Fibroblast of gingiva (primary cell): ENCODE measurements at places on chromosomes 5 and 9.

DNA sequence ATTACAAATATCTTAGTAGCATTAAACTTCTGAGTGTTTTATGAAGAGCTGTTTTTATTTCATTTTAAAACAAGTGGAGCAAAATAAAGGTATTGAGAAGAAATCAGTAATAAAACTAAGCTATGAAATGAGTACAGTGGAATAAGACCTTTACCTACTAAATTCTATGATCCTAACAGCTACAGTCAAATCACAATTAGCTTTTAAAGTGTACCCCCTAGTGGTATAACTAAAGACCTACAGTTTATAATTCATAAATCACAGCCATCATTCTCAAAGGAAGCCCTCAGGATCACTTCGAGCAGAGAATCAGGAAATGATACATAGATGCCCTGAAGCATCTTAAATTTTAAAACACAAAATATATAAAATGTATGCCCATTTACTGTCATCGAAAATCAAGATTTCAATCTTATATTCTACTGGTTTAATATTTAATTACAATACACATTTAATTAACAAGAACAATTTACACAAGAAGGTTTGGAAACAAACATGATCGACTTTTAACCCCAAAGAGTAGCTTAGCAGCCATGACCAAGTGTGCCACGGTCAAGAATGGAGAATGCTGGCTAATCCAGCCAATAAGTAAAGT lies 12.3 kb downstream of the CCNH start:
- DNase-seq, result peak; percentile 30

GRCh38 chr5:113133211-113133975 lies 156.8 kb downstream of the DCP2 start:
- DNase-seq, result no peak

- DNase-seq, result no peak
These were observed 7.8 kb upstream of the RXRA start for GRCh38 chr9:134318481-134318891.

DNA sequence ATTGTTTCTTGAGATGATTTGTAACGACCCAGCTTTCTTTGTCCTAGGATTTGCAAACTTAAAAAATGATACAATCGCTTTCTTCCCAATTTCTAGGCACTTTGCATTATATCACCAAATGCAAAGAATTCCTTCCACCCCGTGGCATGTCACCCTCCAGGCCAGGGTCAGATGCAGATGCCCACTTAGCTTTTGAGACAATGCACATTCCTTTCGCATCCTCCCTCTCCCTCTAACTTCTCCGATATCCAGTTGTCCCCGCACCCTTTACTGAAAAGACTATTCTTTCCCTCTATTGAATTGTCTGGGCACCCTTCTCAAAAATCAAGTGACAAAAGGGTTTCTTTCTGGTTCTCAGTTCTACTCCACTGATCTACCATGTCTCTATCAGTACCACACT lies 17.3 kb downstream of the RNF130 start:
- DNase-seq, result no peak

DNA sequence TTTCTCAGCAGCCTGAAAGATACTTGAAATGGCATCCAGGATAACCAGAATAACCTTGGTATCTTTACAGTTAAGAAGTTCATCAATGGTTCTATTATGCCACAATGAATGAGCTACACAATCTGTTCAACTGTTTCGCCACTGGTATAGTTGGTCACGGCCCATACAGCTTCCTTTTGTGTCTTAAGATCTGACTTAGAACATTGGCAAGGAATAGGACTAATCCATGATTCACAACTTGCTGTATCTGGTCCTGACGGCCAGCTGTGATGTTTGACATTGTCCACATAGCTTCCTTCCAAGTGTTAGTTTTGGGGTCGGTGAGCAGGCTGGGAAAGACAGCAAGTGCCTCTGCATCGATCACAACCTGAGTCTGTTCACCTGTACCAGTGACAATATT lies 113.3 kb upstream of the RAD23B start:
- DNase-seq, result no peak

GRCh38 chr9:18754537-18754936 lies 278.5 kb downstream of the SAXO1 start:
- DNase-seq, result no peak

- DNase-seq, result no peak
These were observed 12.6 kb downstream of the FGF18 start for GRCh38 chr5:171432076-171432475.

GRCh38 chr9:87661241-87661640 lies 64.7 kb upstream of the CTSL start:
- DNase-seq, result no peak

GRCh38 chr5:84870369-84870768 lies 485.7 kb upstream of the EDIL3 start:
- DNase-seq, result no peak

DNA sequence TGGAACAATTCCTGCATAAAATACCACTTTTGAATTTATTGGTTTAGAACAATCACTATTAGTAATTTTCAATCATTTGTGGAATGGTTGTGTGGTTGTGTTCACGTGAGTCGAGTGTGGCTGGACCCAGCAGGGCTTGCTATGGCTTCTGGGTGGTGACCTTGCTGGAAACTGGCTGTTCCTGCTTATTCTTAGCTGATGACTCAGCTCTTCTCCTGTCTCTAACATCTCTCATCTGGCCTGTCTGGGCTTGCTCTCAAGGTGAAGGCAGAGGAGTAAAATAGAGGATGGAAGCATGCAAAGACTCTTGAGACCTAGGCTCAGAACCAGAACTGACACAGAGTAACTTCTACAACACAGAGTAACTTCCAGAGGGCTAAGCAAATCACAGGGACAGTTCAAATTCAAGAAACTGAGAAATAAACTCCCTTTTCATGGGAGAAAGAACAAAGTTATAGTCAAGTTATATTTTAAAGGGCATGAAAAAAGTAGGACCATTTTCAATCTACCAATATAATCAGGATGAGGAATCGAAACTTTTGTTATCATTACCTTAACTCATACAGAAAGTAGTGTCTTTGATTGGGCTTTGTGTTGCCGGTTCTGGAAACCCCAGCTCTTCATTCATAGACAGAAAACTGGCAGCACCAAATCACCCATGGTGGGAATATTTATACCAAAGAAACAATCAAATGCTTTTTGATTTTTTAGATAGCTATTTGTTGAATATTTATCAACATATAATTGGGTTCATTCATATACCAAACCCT lies 665.1 kb downstream of the CDH18 start:
- no peak for DNase-seq

DNA sequence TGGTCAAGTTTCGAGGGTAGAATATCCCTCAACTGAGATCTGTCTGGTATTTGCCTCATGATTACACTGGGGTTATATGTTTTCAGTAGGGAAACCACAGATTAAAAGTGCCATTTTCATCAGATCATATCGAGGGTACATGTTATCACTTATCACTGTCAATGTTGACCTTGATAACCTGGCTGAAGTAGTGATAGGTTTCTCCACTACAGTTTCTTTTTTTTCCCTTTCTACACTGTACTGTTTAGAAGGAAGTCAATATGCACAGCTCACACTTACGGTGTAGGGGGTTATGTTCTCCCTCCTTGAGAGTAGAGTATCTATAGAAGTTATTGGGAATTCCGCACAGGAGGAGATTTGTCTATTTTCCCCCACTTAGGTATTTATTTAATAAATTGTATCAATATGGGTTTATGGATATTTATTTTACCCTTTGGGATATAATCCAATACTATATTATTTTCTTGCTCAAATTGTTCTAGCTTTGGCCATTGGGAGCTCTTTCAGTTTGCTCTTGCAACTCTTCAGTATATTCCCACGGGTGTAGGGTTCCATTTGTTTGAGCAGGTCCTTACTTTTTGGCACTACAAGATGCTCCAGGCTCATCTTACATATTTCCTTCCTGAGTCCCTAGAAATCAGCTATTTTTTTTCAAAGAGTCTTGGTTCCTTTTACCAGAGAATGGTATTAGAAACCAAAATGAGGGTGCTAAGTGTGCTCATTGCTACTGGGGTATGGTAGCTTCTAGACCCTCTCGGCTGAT lies 444.5 kb downstream of the RAB3C start:
- DNase-seq, result no peak

DNA sequence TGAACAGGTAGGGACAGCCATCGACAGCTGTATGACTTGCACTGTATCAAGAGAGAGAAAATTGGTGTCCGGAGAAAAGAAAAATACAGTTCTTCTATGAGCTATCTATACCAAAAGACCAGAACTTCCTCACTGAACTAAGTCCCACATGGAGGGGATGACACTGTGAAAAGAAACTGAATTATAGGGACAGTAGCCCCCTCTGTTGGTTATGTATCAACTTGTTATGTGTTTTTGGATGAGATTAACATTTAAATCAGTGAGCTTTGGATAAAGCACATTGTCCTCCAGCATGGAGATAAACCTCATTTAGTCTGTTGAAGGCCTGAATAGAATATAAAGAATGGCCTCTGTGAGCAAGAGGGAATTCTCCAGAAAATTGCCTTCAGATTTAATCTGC lies 176.6 kb upstream of the SH3GL2 start:
- DNase-seq, result no peak

DNA sequence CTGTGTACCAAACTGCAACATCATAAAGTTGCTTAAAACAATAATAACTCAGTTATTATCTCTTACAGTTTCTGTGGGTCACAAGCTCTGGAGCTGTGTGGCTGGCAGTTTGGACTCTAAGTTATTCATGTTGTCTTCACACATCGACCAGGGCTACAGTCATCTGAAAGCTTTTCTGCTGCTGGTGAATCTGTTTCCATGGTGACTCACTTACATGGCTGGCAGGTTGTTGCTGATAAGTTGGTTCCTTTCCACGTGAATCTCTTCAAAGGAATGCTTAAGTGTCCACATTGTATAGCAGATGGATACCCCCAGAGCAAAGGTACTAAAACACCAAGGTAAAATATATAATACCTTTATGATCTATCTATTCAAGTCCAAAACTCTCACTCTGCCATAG lies 44.8 kb upstream of the CYLC2 start:
- no peak for DNase-seq

DNA sequence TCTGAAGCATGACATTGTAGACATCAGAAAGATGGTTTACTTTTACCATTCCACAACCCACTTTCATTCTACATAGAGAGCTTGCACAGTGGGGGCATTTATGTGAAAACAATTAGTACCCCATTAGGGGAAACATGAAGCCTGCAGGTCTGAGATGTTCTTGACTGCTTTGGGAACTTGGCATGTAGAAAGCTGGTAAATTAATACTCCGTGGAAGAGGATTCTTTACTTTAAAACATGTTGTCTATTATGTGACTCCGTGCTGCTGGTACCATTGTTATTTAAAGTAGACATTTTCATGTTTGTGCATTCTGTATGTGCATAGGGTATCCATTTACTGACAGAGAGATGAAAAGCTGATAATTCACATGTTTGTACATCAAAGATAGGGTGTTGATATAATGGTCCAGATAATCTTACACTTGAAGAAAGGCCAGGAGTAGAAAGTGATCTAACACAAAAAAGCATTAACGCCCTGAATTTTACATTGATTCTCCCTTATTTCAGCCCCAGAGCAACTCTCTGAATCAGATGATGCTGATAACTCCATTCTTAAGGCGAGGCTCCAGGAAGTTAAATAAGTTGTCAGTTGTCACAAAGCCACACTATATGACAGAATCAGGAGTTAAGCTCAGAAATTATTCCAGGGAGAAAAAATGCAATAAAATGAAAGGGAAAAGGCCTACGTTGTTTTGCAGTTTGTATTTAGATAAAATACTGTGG lies 50.1 kb upstream of the CD180 start:
- DNase-seq, result peak; percentile 12

- DNase-seq, result peak; percentile 68
These were observed at the start of the genes BRD9 and TRIP13 for GRCh38 chr5:892394-893136. Gene BRD9, minus strand, starts transcription at chr5:892801. Its CDS starts 144 bp downstream, at chr5:892657. Gene TRIP13, plus strand, starts transcription at chr5:892884. Its CDS starts 115 bp downstream, at chr5:892999.

- no peak for DNase-seq
These were observed 92.7 kb downstream of the HRH2 start for GRCh38 chr5:175750511-175750931.

DNA sequence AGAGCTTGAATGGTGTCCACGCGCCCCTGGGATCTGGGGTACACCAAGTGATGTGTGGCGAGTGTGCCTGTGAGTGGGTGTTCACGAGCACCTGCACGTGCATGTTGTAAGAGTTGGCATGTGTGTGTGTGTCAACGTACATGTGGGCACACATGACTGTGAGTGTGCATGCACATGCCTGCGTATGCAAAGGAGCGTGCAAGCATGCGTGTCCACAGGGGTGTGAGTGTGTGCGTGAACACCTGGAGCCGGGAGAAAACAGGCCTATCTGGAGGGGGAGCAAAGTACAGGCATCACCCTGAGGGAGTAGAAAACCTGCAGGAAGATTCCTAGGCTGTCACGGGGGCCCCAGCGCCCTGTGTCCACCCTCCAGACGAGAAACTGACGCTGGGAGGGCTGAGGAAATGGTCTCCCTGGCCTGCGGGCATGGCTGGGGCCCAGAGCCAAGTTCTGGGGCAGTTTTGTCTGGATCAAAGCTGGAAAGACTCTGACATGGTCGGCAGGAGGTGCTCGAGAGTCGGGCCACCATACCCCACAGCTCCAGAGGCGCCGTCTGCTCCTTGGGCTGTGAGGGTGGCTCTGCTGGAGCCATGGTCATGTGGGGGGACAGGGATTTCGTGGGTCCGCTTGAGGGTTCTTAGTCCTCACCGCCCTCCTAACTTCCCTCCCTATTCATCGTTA lies 31.8 kb downstream of the PTGES start:
- DNase-seq, result no peak

- no peak for DNase-seq
These were observed 7.6 kb downstream of the PAM start for GRCh38 chr5:102762562-102763227.

DNA sequence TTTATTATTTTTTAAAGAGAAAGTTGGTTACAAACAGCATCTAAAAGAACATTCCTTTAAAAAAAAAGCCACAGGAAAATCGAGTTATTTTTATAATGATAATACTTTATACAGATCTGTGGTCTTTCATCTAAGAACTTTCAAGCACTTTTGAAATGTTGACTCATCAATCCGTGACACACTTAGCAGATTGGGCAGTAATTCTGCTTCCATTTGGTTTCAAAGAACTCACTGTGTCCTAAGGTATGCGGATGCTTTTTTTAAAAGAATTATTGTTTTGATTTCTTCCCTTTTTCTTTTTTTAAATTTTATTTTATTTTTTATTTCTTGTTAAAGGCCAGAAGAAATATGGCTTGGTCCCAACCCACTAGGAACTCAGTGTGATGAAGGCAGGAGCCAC lies 147.8 kb downstream of the AOPEP start:
- peak; percentile 38 for DNase-seq

DNA sequence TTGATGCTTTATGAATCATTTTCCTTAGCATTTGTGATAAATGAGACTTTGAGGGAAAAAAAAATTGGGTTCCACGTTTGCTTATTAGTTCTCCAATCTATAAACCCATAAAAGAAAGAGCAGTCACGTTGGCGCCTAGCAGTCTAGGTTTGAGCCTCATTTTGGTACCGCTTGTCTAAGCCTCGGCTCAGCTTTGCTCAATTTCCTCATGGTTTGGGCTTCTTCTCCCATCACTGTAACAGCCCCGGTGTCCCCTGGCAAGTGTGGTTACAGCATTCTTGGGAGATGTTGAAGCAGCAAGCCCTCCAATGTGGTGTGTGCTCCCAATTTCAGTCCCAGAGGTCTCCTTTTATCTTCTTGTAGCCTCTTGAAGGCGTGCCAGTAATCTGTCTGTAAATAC lies 578.4 kb downstream of the CDK5RAP2 start:
- DNase-seq, result no peak
